Stimulated activated CD4-positive, alpha-beta T cell treated with anti-CD3 and anti-CD28 coated beads, Interleukin-4, amount 100 ng/mL, for 4 hours (primary cell): ENCODE measurements at places on chromosomes 7 and 10.

- DNase-seq: peak; percentile 54
Observed at GRCh38 chr10:75294866-75295701, 59.3 kb upstream of the COMTD1 start.

DNA sequence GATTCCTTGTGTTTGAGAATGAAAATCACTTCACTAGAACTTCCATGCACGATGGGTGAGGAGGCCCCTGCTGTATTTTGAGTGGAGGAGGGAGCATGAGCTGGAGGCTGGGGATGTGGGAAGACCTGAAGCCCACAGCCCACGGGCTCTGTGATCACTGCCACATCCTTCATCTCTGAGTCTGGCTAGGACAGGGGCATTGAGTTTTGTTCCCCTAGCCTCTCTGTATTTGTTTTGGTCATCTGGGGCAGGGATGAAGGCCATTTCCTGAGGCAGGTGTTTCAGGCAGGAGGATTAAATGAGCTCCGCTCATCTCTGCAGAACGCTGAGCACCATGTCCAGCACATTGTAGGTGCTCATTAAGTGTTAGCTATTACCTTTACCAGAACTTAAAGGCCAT, 293.6 kb downstream of the GLRX3 start:
- DNase-seq: no peak

DNA sequence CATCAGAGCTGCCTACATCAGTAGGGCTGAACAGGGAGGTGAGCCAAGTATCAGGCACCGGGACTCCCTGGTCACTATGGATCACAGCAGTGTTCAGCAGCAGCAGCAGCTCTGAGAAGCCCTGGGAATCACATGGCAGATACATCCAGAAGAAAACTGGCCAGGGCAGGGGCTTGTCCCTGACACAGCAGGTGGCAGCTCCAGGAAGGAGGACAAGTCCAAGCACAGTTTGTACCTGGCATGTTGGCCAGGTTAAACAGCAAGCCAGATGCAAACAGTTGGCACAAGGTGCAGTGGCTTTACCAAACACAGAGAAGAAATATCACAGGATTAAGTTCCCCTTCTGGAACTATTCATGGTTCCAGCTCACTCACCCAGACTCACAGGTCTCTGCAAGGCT, 139.4 kb downstream of the KCNMA1 start:
- DNase-seq: no peak

GRCh38 chr7:68729371-68729770, 868.9 kb upstream of the AUTS2 start:
- DNase-seq: no peak

GRCh38 chr10:122733931-122734665, 34.5 kb upstream of the C10orf120 start:
- no peak for DNase-seq

DNA sequence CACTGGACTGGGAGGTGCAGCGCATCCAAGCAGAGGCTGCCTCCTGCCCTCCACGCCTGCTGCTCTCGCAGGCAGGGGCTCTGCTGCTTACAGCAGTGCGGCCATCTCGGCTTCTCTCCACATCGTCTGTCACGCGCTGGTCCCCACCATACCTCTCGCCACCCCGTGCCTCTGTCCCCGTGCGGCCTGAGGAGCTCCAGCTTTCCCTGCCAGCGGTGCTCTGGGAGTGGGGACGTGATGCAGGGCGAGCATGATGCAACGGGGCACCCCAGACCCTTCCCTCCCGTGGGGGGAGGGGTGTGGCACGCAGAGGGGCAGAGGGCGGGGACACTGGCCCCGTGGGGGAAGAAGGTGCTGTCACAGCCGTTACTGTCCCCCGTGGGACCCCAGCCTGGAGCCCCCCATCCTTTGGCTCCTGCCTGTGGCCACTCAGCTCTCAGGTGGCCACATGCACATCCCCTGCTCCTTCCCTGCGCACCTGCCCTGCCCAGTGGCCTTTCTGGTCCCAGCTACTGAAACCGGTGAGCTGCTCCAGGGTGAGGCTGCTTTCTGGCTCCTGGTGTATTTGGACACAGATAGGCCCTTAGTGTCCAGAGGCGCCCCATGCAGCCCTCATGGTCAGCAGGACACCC, 9.0 kb downstream of the GET4 start:
- no peak for DNase-seq

GRCh38 chr10:71302874-71303568, 16.0 kb upstream of the SLC29A3 start:
- no peak for DNase-seq

- DNase-seq: no peak
Observed at GRCh38 chr7:5653661-5654060, 127.8 kb downstream of the RNF216 start.

GRCh38 chr7:46162609-46163008, 241.5 kb upstream of the IGFBP3 start:
- DNase-seq: no peak

- DNase-seq: no peak
Observed at GRCh38 chr7:141122736-141123135, 48.9 kb downstream of the TMEM178B start.

DNA sequence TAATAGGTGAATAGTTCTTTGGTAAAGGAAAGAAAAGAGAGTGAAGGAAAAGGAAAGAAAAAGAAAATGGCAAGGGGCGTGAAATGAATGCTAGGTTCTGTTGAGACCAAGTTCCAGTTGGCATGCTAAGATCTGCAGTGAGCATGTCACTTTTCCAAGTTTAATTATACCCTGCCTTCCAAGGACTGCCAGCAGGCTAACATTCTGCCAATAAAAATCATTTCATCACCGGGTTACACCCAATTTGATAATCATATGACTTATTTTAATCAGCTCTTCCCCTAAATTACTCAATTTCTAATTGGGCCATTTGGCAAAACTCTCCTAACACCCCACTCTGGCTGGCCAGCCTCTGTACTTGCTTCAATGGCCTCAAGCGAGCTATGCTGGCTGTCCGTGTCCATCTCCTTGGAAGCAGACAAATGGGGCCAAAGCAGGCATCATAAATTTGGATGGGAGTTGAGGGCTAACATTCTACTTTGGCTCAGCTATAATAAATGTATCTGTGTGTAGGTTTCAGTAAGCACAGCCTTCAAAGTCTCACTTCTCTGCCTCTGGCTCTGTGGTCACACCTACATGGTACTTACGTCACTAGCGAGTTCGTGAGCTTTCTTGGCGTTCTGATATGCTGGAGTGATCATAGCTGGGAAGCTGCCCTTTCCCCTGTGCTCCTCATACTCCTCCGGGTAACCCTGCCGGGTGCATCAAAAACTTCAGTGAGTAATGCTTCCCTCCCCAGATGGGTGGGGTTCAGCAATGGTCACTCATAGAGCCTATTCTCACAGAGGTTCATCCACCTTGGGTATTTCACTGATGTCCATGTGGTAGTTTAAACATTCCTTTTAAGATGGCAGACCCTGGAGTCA, 17.3 kb downstream of the NRAP start:
- no peak for DNase-seq

GRCh38 chr7:149822353-149822943, 15.7 kb upstream of the ZNF862 start:
- DNase-seq: no peak

DNA sequence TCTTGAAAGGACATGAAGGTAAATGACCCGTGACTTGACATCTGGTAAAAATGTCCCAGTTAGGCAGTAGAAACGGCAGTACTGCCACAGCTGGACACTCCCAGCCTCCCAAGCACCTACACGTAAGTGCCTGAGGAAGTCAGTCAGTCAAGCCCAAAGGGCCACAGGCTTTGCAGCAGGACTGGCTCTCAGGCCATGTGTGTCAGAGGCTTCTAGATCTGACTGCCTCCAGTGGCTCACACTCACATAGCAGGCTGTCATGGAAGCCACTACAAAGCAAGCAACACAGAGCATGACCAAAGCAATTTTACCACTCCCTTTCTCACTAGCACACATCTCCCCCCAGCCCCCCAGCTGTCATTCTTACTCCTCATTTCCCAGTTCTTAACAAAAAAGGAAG, 17.8 kb upstream of the CCNJ start:
- no peak for DNase-seq

- DNase-seq: no peak
Observed at GRCh38 chr7:139976838-139977656, 85.7 kb downstream of the PARP12 start.

GRCh38 chr10:110775020-110775375, 96.7 kb upstream of the PDCD4 start:
- DNase-seq: no peak

GRCh38 chr10:68334672-68335467, 2.1 kb upstream of the PBLD start:
- DNase-seq: no peak

DNA sequence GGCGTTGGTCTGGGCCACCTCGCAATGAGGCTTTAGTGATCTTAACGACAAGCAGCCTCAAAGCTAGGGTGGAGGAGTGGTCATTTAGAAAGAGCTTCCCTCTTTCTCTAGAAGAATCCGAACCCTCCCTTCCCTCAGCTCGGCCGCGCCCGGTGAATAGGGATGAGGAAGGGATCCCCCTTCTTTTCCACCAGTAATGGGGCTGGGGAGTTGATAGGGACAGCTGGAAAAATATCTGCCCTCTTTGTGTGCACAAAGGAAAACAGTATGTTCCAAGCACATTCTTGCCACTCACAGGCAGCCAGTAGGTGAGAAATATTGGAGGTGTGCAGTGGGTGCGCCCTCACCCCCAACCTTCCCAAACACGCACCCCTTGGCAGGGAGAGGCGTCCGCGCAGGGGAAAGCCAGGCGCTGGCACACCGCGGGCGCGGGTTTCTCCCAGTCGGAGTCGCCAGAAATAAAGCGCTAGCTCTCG, 6.5 kb downstream of the DLX5 start:
- no peak for DNase-seq

DNA sequence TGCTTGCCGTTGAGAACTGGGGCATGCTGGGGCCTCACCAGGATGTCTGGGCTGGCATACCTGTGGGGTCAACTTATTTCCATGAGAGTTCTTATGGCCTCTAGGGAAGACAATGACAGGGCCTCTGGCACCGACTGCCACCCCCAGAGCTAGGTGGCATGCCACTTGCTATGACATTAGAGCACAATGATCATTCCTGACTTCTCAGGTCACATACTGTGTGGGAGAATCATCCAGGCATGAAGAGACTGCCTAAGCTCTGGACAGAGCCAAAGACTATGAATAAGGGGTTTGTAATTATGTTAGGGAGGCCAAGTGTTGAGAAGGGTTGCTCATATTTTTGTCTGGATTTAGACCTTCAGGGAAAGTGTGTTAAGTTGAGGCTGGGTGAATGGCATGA, 97.5 kb downstream of the PTPN20 start:
- no peak for DNase-seq

DNA sequence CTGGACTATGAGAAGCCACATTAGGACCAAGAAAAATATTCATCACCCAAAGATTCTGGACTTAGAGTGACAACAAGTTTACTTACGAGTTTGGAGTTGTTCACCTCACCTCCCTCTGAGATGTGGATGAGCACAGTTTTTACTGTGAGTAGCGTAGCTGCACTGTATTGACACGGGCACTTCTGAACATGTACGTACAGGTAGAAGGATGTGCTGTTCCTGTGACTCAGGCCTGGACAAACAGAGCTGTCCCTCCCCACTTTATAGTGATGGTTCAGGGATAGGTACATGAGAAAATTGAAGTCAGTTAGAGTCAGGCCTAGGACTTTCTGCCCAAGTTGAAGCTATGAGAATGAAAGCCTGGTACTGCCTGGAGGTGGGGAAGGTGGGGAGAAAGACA, 80.9 kb upstream of the DYNC1I1 start:
- no peak for DNase-seq

GRCh38 chr10:46092524-46093081, 46.5 kb upstream of the MSMB start:
- peak; percentile 9 for DNase-seq

DNA sequence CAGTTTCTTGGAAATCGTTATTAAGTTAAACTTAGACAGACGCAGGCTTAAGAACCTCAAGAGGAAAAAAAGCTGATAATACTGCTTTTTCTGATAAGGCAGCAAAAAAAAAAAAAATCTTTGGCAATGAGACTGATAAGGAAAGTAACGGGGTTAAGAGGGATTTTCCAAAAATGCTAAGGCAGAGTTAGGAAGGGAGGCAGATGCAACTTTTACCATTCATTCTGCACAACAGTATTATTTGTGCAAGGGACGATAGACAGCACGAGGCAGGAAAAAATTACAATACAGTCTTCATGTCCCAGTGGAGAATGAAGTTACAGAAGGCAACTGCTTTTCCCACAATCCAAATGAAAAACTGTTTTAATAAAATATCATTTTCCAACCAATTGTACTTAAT, 194.0 kb downstream of the DOCK4 start:
- DNase-seq: no peak

DNA sequence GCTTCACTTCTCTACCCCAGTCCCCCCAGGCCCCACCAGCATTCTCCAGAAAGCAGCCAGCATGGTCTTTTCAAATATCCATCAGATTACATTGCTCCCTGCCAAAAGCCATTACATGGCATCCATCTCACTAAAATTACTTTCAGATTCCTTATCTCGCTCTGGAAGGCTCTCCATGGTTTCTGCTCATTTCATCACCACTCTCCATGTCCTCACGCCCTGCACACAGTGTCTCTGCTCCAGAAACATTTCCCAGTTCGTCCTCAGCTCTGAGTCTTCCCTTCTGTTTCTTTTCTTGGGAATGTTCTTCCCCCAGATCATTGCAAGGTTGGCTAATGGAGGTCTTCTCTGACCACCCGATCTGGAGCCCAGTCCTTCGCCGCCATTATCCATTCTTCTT, 499.1 kb downstream of the KCNMA1 start:
- DNase-seq: no peak

GRCh38 chr7:80671744-80672143, 33.3 kb downstream of the CD36 start:
- DNase-seq: no peak

GRCh38 chr10:133537546-133538545, 10.7 kb downstream of the CYP2E1 start:
- DNase-seq: no peak

DNA sequence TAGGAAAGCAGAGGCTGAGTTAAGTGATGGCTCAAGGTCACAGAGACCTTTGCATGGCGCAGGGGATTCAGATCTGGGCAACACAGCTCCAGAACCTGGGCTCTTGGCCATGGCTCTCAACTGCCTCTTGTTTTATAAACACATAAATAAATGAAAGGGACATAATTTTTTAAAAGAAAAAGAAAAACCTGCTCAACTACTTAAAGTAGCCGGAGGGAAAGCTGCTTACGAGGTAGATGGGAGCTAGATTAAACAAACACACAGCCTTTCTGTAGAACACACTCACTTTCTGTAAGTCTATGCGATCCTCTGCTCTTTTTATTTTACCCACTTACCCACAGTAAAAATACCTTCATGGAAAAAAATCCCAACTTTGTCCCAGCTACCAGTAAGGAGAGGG, 81.3 kb downstream of the PIP4K2A start:
- DNase-seq: no peak

DNA sequence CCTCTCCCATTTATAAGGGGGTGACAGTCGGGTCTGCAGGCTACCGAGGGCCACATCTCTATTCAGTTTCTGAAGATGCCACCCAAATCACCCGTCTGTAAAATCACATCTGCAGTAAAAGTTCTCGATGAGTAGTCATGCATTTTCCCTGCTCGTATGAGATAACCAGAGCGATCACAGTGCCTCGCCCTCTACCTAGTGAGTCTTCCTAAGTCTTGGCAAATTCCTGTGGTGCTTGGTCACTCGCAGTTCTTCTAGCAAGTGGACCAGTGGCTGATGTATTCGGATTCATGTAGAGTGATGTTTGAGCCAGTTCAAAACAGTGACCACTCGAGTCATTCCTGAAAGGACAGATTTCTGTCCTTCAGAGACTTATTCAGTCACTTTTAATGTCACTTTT, 44.9 kb downstream of the INSYN2A start:
- DNase-seq: no peak

- no peak for DNase-seq
Observed at GRCh38 chr10:70622981-70623844, 20.7 kb upstream of the PRF1 start.

GRCh38 chr10:16788125-16788524, 29.1 kb downstream of the RSU1 start:
- no peak for DNase-seq

- no peak for DNase-seq
Observed at GRCh38 chr7:26958834-26959233, 94.4 kb upstream of the SKAP2 start.
